Panc1 (cell line): ENCODE measurements at places on chromosomes 1 and 21. TPM values are rescaled to one million over a fixed set of nuclear protein-coding genes. Genes with fewer than 3 reads are reported as not detected.

SPRR2E gene
- not detected for total RNA-seq

CAPN9 gene
- total RNA-seq, result not detected

CFAP141 gene
- total RNA-seq, result not detected

EVI5 gene
- 21.2 TPM for total RNA-seq

S100A5 gene
- 0.72 TPM for total RNA-seq

PRRX1 gene
- total RNA-seq, result 0.69 TPM

PDE9A gene
- 0.72 TPM for total RNA-seq

TMEM269 gene
- 0.13 TPM for total RNA-seq

CLCNKB gene
- total RNA-seq, result not detected

IFI44L gene
- 0.10 TPM for total RNA-seq

RGS1 gene
- total RNA-seq, result not detected

CLCA1 gene
- total RNA-seq, result 0.08 TPM

FMO1 gene
- not detected for total RNA-seq

SYNC gene
- total RNA-seq, result 1.3 TPM

FOXO6 gene
- 2.5 TPM for total RNA-seq

TPTE gene
- not detected for total RNA-seq

HS2ST1 gene
- total RNA-seq, result 81.0 TPM

ZBED6 gene
- total RNA-seq, result 39.8 TPM

NCMAP gene
- total RNA-seq, result 0.33 TPM

S100A8 gene
- not detected for total RNA-seq

FCRL4 gene
- not detected for total RNA-seq

SPRR2F gene
- total RNA-seq, result not detected

CTSS gene
- total RNA-seq, result 5.1 TPM

KCNJ10 gene
- 0.08 TPM for total RNA-seq

PTCH2 gene
- 0.74 TPM for total RNA-seq
